Activated CD4-positive, alpha-beta T cell treated with anti-CD3 and anti-CD28 coated beads for 1 hour (primary cell): ENCODE measurements at places on chromosomes 5 and 9.
A peak's percentile ranks its signal among the peaks of the same experiment; 100 is the strongest.

DNA sequence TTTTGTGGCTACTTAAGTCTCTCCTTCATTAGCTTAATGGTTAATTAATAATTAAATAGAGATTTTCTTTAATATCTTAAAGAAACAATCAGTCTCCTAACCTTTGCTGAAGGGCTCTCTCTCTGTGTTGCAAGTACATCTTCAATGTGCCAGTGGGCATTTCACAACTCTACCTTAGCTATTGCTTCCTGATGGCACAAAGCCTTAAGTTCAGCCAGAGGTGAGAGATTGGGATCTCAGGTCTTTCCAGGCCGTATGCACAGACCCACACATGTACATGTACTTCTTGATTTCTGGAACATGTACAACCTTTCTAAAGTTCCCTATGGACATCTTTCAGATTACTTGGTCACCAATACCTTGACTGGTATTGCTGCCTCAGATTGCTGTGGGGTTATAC, 8.9 kb upstream of the ITGA1 start:
- no peak for DNase-seq

DNA sequence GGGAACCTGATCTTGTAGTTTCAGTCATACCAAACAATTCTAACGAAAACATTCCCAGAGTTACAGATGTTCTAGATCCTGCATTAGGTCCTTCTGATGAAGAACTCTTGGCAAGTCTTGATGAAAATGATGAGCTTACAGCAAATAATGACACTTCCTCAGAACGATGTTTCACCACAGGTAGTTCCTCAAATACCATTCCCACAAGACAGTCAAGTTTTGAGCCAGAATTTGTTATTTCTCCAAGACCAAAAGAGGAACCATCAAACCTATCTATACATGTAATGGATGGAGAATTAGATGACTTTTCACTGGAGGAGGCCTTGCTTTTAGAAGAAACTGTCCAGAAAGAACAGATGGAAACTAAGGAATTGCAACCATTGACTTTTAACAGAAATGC, 21.0 kb downstream of the RMI1 start:
- DNase-seq: no peak

DNA sequence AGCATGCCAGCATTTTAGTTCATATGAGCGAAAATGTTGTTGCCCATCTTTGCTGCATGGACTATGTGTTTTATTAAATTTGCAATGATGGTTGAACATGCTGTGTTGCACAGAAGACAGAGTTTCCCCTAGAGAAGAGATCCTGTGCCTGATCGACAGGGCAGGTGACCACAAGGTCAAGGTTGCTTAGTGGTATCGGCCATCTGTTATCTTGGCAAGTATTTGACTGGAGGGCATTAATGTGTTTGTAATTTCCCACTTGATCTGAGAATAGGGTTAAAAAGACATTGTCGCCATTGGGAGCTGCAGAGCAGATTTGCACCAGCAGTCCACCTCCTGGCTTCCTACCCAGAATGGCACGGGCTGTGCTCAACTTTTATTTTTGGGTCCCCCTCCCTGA, 1523.6 kb upstream of the WWC1 start:
- DNase-seq: no peak

- DNase-seq: no peak
These were observed 181.1 kb downstream of the KDM4C start for GRCh38 chr9:6938873-6939272.

DNA sequence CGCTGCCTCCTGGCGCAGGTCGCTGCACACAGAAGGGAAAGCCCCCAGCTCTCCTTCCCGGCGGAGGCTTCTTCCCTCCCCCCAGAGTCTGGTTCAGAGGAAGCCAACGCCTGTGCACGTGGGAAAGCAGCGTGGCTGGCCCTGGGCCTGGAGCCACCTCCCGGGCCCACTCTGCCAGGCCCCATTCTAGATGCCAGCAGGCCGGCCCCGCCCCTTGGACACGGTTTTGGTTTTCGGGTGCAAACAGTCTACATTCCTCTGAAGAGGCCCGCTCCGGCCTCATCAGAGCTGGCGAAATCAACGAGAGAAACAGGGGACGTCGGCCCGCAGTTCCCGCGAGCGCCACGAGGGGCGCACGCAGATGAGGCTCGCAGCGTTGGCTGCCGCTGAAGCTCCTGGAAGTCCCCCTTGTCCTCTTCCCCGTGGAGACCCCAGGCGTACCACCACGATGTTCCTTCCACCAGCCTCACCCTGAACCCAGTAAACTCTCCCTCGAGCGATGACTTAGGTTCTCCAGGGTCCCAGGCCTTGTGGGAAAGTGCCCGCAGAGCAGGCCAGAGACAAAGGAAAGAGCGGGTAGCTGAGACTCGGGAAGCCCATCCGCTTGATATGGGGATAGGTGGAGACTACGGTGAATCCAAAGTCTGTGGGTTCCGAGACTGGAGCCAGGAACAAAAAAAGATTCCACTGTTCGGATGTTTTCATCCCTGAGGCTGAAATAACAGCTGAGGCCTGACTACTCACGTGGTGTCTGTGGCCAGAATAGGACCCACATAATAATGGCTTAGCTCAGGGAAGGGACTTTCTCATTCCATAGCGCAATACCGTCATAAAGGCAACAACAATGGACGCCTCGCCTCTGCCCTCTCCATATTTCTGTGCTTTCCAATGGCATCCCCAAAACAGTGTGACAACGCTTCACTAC, 64.2 kb downstream of the KLF4 start:
- peak; percentile 13 for DNase-seq

- DNase-seq: peak; percentile 10
These were observed 727 bp downstream of the RHOBTB3 start for GRCh38 chr5:95731571-95732554.
